ENCODE measurements at places on chromosomes 6 and 20.

DNA sequence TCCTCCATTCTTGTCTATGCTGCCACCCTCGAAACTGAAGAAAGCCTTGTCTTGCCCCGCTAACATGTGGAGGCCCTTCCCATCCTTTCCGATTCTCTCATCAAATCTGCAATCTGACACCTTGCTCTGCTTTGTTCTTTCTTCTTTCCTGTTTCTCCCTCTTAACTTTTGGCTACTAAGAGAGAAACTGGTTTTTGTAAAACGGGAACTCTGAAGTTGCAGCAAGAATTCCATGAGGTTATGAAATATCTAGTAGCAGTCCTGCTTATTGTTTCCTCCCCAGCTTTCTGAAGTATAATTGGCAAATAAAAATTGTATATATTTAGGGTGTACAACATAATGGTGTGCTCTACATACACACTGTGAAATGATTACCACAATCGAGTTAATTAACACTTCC lies 80.2 kb downstream of the MAP7 start:
- no peak for DNase-seq

DNA sequence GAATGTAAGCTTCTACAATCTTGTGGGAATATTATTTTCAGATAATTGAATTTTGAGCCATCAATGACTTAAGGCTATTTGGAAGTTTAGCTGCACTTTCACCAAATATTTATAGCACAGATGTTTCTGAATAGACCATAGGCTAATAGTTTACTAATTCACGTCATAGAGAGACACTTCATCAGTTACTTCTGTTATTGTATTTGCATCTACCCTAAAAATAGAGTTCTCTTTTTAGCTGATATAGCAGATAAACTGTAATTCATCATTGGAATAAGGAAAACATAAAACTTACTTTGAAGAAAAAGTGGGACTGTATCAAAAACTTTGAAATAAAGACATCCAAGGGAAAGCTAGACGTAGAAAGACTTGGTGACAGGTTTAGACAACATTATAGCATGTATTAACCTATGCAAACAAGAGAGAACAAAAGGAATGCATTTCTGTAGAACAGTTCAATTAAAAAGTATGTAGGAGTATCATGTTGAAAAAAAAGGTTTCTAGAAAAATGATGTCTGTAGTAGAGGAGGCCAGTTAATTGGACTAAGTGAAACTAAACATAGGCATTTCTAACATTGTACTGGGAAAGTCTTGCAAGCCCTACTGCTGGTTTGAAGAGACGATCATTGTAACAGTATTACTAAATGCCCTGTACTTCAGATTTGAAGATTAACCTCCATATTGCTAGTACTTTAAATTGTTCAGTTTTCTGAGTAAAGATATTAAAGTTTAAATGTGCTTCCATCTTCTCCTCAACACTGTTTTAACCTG lies 123.3 kb downstream of the ZFAND3 start:
- no peak for DNase-seq

GRCh38 chr6:44920952-44921491 lies 407.1 kb upstream of the RUNX2 start:
- DNase-seq: no peak

- no peak for DNase-seq
Observed at GRCh38 chr6:46221222-46221793, 50.5 kb upstream of the ENPP5 start.

- DNase-seq: no peak
Observed at GRCh38 chr6:25088513-25088912, 152.8 kb upstream of the RIPOR2 start.

- peak; percentile 59 for DNase-seq
Observed at GRCh38 chr20:40251284-40251932, 437.6 kb downstream of the MAFB start.

- no peak for DNase-seq
Observed at GRCh38 chr20:21944227-21944626, 238.8 kb downstream of the PAX1 start.

Measured in BE2C (cell line).